H54 (cell line): ENCODE measurements at places on chromosomes 5 and 9.

- DNase-seq, result no peak
These were observed 36.4 kb upstream of the ADAMTS2 start for GRCh38 chr5:179381691-179382090.

- no peak for DNase-seq
These were observed 44.1 kb upstream of the FOXE1 start for GRCh38 chr9:97808972-97809371.

DNA sequence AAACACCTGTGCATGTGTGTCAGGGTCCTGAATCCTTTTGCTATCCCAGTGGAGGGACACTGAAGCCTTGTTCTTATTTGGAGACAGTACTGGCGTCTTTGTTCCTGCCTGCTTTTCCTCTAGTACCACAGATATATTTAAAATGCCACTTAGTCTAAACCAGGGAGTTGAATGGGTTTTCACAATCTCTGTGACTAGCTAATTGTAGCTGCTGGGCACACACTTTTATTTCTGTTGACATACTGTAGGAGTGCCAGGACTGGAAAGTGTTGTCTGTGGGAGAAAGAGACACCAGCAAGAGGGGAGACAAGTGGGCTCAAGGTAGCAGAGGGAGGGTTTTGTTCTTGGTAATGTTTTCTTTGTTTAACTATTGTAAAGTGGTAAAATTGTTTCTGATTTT, 174.0 kb upstream of the SV2C start:
- DNase-seq, result no peak

DNA sequence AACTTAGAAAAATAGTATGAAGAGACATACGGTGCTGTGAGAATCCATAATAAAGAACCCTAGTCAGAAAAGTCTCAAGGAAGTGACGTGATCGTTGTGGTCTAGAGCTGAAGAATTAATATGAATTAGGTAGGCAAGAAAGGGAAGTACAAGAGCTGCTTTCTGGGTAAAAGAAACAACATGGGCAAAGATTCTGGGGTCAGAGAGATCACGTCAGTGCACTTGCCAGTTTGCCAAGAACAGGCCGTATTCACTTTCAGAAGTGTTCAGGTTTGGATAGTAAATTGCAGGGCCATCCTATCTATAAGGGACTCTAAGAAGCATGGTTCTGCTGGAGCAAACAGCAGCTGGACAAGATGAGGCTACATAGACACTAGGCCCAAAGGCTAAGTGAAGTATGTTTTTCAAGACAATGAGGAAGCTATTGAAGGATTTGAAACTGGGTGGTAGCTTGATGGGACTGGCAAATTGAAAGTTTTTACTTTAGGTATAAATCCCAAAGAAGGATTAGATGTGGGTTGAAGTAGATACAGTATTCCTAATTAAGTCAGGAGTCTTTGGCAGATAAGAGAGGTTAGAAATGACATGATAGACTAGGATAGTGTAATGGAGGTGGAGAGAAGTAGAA, 4.8 kb upstream of the CHD1 start:
- no peak for DNase-seq

DNA sequence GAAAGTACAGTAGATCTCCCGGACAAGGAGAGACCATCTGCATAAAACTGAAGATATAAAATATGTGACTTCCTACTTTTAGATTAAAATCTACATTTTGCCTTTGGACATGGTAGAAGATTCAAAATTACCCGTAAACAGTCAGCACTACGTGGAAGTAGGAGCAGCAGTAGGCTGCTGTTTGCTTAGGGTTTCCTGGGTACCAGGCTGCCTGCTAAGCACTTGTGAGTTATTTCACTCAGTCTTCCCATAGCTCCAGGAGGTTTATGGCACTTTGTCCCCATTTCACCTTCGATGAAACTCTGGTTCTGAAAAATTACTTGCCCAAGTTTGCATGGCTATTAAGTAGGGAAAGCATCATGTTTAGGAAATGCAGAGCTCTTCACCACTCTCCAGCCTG, 92.6 kb downstream of the STK32A start:
- DNase-seq, result no peak

GRCh38 chr5:137666461-137666850, 69.4 kb downstream of the KLHL3 start:
- no peak for DNase-seq

- DNase-seq, result no peak
These were observed 12.0 kb downstream of the RUSC2 start for GRCh38 chr9:35501946-35502345.
